ENCODE measurements at places on chromosomes 5 and 9. TPM values are rescaled to one million over a fixed set of nuclear protein-coding genes. Genes with fewer than 3 reads are reported as not detected.

ZNF366 gene
- total RNA-seq = not detected

NR4A3 gene
- total RNA-seq = 1.9 TPM

CNTRL gene
- total RNA-seq = 26.1 TPM

VCAN gene
- 1.1 TPM for total RNA-seq

RAB3C gene
- total RNA-seq = not detected

BAAT gene
- 0.08 TPM for total RNA-seq

RFESD gene
- 0.75 TPM for total RNA-seq

IARS1 gene
- 367 TPM for total RNA-seq

CD180 gene
- total RNA-seq = not detected

NMRK1 gene
- total RNA-seq = 3.3 TPM

DUSP1 gene
- 27.6 TPM for total RNA-seq

CORO2A gene
- total RNA-seq = 4.1 TPM

NR2F1-AS1 gene
- 4.2 TPM for total RNA-seq

CYLC2 gene
- not detected for total RNA-seq

SLC27A6 gene
- 0.26 TPM for total RNA-seq

CFAP157 gene
- 0.30 TPM for total RNA-seq

FOXD4L3 gene
- total RNA-seq = not detected

IRX4 gene
- 0.53 TPM for total RNA-seq

RALGPS1 gene
- 3.2 TPM for total RNA-seq

PKD2L2 gene
- total RNA-seq = not detected

SV2C gene
- not detected for total RNA-seq

PCDHA9 gene
- total RNA-seq = 1.8 TPM

NUTM2F gene
- total RNA-seq = not detected

FAM163B gene
- total RNA-seq = not detected

OTULINL gene
- total RNA-seq = 1.7 TPM

SLC45A2 gene
- 0.49 TPM for total RNA-seq

RUFY1 gene
- 48.9 TPM for total RNA-seq

MOCS2 gene
- total RNA-seq = 40.6 TPM

ARHGEF39 gene
- 6.6 TPM for total RNA-seq

NUP155 gene
- 63.2 TPM for total RNA-seq

COL23A1 gene
- total RNA-seq = not detected

COL27A1 gene
- 14.6 TPM for total RNA-seq

PPIC gene
- total RNA-seq = 14.8 TPM

OGN gene
- not detected for total RNA-seq

LHFPL2 gene
- 27.7 TPM for total RNA-seq

MCIDAS gene
- 2.9 TPM for total RNA-seq

SLC6A18 gene
- total RNA-seq = not detected

KCNV2 gene
- total RNA-seq = not detected

CCDC171 gene
- total RNA-seq = 2.9 TPM

GPR21 gene
- not detected for total RNA-seq

ANGPTL2 gene
- total RNA-seq = 10.1 TPM

PCDHGB5 gene
- 1.9 TPM for total RNA-seq
